ENCODE measurements at places on chromosomes 12 and 14. TPM values are rescaled to one million over a fixed set of nuclear protein-coding genes. Genes with fewer than 3 reads are reported as not detected.

DNA sequence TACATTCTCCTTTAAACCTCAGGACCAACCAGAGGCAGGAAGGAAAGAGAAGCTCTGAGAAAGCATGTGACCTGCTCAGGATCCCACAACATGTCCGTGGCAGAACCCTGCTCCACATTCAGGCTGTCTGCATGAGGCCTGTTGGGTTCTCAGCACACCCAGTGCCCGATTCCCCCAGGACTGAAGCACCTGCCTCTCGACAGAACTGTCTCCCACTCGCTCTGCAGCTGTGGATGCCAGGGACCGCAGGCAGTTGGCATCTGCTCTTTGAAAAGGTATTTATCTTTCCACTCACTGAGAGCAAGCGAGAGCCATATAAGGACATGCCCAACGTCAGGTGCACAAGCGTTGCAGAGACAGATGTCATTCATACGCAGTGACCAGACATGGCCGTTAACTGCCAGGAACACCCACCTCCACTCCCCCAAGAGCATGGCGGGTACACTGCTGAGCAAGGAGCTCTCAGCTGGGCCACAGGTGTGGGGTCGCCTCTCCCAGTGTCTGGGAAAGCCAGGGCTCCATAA, 18.9 kb downstream of the PITPNM2 start:
- no peak for DNase-seq

MOAP1 gene
- 54.4 TPM for total RNA-seq

- DNase-seq, result no peak
Measured at GRCh38 chr12:123085066-123085465, 65.8 kb downstream of the PITPNM2 start.

DNA sequence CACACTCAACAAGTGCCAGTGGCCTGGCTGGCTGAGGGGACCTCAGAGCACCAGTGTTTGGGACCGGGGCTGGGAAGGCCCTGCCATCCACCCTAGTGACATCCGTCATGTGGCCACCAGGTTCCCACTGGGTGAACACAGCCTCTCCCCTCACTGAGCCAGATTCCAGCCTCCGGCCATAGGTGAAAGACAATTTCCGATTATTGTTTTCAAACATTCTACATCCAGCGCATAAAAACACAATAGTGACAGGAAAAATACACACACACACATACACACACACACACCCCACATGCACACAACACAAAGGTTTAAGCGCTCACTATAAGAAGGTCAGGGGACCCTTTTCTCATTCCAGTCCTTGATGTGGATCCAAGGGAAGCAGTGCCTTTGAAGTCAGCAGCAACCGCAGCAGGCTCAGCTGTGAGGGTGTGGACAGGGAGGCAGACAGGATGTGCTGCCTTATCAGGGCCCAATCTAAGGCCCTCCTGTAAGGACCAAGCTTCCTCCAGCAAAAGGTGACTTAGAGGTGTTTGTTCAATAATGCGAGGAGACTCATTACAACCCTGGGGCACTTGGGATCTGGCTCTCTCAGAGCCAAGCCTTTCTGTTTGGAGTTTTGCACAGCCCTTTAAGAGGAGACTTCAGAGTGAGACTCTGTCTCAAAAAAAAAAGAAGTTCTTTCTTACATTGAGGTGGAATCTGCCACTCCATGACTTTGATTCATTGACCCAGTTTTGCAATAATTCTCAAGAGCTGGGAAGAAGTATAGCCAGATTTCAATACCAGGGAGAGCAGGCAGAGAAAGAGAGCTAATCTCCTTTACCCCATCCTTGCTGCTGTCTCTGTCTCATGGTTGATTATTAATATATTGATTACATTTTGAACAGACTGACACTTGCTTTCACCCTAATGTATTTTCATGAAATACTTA, 227.8 kb downstream of the ZFP36L1 start:
- no peak for DNase-seq

DIO2 gene
- total RNA-seq, result 17.8 TPM

TMEM63C gene
- total RNA-seq, result 0.91 TPM

GLI1 gene
- total RNA-seq, result 0.98 TPM

GRCh38 chr12:69708649-69709048, 9.5 kb upstream of the BEST3 start:
- DNase-seq, result no peak

DNA sequence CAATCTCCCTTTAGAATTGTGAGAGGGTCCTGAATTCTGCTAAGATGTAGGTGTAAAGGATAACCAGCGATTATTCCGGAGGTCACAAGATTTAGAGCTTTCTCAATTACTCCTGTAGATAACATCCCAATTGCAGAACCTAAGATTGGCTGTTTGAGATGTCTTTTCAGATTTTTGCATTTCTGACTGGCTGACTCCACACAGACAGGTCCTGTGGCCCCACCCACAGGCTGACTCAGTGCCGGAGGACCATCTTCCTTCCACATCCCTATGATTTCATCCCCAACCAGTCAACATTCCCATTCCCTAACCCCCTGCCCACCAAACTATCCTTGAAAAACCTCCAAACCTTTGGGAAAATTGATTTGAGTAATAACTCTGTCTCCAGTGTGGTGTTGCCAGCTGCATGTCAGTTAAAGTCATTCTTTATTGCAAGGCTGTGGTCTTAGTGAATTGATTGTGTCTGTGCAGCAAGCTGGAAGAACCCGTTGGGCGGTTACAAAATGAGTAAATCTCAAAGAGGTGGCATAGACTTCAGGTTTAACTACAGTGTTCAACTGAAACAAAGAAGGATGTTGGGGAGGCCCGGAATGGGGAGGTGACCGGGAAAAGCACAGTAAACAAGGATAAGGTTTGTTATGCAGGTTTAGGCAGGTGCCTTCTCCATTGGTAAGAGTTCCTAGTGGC, 10.6 kb downstream of the FNTB start:
- DNase-seq, result no peak

DNA sequence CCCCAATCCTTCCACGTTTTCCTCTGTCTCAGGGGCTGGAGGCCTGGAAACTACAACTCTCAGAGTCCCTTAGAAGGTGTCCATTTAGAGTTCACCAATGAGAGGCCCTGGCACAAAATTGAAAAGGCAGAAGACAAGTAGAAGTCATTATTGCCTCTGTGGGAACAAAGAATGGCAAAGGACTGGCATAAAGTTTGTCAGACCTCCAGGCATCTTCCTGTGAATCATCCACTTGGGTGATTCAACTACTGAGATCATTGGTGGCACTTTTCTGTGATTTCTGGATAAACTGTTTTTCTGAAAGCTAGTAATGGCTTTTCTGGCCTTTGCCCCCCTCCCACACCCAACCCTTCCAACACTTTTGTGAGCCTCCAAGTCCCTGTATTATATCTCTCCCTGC, 42.6 kb upstream of the C12orf42 start:
- DNase-seq, result peak; percentile 50

DNA sequence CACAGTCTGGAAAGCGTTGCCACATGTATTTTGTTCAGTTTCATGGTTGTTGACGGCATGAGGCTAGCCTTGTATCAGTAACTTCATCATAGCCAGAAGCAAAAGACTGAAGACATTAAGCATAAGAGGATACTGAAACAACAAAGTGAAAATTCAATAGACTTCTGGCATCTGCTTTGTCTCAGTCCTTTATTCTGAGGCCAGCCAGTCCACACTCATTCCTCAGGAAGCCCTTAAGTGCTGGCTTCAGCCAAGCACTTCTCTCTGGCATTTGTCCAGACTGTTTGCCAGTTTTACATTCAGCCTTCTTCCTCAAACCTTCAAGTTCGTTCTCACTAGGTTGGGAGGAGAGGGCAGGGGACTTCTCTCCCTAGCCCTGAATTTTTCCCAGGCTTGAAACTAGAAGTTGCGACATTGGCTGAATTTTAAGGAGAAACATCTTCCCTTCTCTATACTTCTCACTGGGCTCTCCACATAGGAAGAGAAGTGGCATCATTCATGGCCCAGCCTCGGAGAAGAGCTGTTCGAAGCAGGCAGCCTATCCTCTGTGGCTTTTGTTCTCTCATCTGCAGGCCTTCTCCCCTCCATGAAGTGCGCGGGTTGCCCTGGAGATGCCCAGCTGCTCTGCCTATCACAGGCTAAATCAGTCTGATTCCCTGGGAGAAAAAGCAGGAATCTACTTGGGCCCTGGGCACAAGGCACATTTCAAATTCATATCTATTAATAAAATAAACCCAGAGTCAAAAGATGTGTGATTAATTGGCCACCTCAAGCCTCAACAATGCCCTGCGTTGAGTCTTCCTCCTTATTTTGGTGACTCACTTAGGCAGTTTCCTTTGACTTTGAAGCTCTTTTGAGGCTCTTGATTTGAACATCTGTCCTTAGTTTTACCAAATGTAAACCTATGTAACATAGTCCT, 130.9 kb upstream of the PLEKHA5 start:
- no peak for DNase-seq

DNA sequence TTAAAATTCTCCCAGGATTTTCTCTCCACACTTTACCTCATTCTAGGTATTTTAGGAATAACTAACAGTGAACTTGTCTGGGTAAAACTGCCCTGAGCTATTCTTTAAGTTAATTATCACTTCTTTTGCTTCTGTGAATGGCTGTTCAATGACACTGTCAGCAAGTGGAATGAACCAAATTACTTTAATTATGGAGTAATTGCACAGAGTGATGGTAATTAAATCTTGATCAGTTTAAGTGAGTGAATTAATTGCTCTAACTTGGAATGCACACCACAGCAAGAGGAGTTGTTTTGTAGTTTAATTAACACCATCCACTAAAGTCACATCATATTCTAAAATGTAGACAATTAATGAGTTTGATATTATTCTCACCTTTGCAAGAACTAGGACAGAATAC, 36.2 kb upstream of the TMEM260 start:
- DNase-seq, result no peak

GRCh38 chr12:1915082-1915968, 3.1 kb downstream of the CACNA2D4 start:
- peak; percentile 87 for DNase-seq

Data from esophagus muscularis mucosa (tissue), 4 donors.